ENCODE measurements at places on chromosomes 2 and 18.

DNA sequence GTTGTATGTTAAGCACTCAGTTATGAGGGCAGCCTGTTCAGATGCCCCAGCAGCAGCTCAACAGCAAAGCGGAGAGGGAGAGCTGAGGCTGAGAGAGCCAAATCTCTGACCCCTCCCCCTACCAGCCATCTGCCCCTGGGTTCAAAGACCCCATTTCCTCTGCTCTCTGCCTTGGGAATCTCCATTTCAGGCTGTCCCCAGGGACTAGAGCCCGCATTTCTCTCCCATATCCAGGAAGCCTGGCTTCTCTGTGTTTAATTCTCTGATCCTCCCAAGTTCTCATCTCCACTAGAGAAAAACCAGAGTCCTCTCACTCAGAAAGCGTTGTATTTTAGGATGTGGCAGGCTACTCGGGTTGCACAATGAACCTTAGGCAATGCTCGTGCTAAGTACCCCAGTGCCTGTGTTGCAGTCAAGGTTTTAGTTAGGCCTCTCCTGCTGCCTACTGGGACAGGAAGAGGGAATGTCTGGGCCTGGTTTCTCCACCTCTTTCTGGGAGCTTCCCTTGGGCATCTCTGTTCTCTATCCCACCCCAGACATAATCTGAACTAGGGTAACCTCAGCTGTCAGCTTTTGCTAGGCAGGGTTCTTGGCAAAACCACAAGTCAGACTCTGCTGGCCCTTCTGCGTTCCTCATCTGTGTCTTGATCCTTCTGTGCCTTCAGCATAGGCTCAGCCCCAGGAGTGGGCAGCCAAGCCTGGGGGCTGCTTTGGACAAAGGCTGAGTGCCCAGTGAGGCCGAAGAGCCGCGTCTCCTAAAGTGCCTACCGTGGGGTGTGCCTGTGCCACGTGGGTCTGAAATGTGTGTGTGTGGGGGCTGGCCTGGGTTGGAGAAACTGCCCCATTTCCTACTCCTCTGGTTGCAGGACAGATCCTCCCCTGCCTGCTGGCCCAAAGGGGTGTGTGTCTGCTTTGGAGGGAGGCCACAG, 96.8 kb downstream of the STPG4 start:
- DNase-seq: no peak

DNA sequence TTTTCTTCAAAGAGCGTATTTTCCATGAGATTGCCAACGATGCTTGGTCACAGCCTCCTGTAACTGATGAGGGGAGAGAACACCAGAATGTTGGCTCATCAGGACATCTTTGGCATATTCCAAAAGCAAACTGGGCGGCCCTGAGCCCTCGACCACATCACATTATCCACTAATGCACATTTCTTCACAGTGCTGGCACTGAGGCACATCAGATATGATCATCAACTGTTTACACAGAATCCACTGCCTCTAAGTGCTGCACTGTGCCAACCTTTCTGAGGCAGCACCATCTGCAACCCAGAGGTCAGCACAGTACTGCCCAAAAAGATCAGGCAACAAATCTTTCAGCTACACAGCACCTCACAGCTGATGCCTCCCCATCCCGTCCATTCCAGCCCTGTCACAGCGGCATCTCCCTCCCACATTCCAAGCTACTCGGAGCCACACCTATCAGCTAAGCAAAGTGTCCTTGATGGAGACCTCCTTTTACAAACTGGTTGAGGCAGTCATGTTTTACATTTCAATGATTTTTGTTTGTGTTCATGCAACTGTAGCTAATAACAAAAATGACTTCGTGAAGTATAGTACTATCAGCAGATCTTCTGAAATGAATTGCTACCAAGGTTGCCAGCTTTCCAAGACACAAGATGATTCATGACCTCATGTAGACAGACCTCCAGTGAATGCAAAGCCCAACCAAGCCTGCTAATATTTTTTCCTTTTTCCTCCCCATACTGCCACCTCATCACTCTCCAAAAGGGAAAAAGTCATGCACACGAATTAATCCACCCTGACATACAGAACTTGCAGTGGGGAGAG, 32.3 kb downstream of the MYO5B start:
- no peak for DNase-seq

DNA sequence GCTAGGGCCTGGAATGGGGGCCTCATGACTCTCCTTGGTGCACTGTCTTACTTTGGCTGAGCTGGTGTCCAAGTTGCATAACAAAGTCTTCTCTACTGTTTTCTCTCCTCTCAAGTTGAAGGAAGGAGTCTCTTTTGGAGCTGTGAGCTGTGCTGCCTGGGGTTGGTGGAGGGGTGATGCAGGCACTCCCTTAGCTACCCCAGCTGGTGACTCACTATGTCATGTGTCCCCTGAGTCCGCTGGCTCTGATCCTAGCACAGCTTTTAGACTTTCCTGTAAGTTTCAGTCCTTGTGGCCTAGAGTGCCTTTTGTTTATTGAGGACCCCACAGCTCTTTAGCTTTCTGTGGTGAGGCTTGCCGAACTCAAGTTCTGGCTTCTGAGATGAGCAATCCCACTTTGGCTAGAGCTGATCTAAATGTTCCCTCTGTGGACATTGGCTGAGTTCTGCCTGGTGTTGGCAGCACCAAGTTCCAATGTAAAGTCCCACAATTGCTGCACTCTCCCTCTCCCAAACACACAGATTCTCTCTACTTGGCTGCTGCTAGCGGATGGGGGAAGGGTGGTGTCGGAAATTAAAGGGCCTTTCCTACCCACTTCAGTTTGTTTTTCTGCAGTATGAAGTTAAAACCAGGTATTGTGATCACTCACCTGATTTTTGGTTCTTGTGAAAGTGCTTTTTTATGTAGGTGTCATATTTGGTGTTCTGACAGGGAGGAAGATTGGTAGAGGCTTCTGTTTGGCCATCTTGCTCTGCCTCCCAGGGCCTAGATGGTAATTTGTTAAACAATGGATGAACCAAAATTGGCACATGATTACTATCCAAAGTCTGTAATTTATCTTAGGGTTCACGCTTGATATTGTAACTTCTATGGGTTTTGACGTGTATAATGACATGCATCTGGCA, 83.2 kb downstream of the COMMD1 start:
- DNase-seq: no peak

DNA sequence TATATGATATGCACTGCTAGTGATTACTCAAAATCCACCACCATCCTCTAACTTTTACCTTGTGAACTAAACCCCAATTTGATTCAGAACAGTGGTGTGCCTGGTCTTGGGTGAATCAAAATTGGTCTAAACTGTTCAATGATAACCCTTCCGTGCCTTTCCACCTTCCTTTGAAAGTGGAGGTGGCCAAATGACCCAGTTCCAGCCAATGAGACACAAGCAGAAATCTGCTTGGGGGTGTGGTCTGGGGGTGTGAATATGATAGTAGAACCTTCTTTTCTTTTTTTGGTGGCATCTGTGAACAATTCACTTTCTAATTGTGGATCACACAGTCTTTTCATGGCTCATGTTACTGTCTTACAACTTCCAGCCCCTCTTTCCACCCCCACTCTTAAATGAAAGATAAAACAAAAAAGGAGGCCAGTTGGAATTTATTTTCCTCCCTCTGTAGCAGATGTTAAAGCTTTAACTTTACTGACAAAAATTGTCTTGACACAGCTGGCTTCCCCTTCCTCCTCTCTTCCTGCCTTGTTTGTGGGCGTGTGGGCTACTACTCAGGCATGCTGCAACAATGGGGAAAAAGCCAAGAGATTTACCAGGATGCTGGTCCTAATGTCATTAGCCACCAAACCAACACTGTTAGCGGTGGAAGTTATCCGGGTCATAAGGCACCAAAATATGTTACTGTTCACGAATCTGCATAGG, 58.8 kb upstream of the ANKRD44 start:
- DNase-seq: no peak

DNA sequence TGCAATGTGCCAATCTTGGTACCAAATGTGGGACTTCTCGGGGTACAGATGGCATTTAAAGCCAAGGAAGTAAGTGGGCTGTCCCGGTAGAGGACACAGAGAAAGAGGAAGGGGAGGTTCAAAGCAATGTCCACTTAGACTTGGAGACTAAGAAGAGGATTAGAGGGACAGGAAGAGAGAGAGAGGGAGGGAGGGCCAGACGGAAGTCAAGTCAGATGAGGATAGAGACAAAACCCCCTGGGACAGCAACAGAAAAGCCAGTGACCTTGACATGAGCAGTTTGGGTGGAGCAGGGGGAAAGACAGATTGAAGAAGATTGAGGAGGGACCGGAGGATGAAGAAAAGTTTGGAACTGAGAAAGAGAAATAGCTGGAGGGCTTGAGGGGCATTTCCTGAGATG, 164.5 kb downstream of the NCK2 start:
- no peak for DNase-seq

DNA sequence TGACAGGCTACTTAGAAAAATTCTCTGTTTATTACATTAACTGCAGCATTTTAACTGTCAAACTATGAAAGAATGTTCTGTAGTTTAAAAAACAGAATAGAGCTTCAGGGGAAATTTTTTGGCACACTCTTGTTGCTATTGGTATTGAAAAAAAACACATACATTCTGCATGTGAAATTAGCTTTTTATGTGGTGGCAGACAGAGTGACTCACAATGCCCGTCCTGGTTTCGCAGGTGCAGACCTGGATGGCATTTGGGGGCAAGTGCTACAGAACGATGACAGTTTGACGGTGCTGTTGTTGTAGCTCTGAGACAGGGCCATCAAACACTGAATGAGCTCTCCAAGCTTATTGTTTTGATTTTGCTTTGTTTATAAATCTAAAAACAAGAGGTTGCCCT, 105.0 kb upstream of the MAP3K20 start:
- peak; percentile 28 for DNase-seq

DNA sequence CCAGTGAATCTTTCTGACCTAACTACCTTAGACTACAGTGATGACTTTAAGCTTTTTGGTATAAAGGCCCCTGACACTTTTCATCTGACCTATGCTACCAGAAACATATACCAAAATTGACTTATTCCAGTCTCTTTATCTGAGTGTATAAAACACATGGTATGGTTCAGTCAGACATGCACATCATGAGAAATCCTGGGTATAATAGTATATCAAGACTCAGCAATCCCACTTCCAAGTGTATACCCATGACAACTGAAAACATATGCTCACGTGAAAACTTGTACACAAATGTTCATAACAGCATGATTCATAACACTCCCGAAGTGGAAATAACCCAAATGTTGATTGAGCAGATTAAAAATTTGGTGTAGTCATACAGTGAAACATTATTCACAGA, 70.0 kb upstream of the RPRM start:
- no peak for DNase-seq

GRCh38 chr2:234678711-234679110, 181.8 kb upstream of the ARL4C start:
- DNase-seq: no peak

DNA sequence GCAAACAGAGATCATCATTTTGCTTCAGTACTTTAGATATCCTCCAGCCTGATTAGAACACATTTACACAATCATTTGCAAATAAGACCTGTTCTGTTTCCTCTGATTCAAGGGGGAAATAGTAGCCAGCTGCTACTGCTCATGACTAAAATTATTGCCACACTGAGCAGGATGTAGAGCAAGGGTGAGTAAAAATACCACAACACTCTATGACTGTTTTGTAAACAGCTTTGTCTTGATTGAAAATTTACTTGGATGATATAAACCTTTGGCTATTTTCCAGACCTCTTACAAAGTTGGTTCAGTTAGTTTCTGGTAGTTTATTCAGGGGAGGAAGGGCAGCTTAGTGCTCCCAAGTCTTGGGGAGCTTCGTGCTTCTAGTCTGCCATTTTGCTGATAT, 286.4 kb upstream of the CNTNAP5 start:
- DNase-seq: no peak

GRCh38 chr18:53443831-53444230, 780.6 kb downstream of the MBD2 start:
- DNase-seq: no peak

- DNase-seq: no peak
Measured at GRCh38 chr2:131394147-131394931, 30.4 kb upstream of the RAB6D start.

- DNase-seq: no peak
Measured at GRCh38 chr2:163039266-163039665, 200.7 kb upstream of the KCNH7 start.

DNA sequence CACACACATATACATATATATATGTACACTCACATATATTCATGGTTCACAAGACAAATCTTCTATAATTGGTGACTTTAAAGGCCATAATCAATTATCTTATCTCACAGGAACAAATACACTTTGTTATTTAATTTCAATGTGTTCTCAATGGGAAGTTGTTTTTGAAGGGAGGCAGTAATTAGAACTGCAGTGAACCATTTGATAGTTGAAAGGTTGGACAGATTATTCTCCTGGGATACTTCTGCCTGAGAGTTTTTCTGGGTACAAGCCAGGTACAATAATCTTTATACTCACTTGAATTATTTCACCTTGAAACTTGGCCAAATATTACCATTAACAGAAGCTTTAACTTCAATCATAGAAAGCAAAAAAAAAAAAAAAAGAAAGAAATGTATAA, 546.6 kb upstream of the LRRTM4 start:
- DNase-seq: no peak

GRCh38 chr18:58988600-58988999, 123.9 kb downstream of the ZNF532 start:
- no peak for DNase-seq

GRCh38 chr2:214578442-214578841, 167.6 kb downstream of the VWC2L start:
- no peak for DNase-seq

- DNase-seq: no peak
Measured at GRCh38 chr2:39181297-39181696, 60.4 kb upstream of the SOS1 start.

DNA sequence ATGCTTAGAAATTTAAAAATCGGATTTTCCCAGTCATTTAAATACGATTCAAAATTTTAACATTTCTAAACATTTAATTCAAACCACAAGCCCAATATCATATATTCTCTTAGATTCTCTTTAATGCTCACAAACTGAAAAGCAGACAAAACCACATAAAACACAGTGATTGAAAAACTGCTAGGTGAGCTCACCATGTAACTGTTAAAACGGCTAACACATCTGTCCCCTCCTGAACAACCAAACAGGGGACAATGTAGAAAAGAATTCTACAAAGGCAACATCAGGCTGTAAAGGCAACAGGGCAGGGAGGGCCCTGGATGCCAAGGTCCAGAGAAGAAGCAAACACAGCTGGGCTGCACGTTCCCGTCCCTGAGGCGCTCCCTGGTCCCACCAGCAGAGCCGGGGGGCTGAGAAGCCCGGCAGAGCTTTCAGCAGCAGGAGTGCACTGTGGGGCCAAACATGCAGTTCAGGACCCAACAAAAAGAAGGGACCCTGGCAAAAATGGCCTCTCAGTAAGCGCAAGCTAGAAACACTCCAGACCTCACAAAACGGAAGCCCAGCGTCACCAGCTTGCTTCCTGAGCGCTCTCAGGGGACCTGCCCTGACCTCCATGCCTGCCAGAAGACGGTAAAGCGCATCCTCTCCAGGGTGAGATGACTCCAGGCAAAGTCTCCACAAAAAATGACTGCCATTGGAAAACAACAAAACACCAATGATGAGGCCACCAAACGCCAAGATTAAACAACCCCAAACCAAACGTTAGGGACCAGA, 40.5 kb downstream of the NDUFA10 start:
- no peak for DNase-seq

GRCh38 chr2:98380203-98380535, 33.9 kb downstream of the CNGA3 start:
- no peak for DNase-seq
